Fibroblast of skin of right quadriceps (primary cell): ENCODE measurements at places on chromosomes 6 and 20.
A peak's percentile ranks its signal among the peaks of the same experiment; 100 is the strongest.

GRCh38 chr6:131929264-131929663 is 21.9 kb downstream of the CCN2 start:
- no peak for DNase-seq

- DNase-seq: no peak
Measured at GRCh38 chr20:44532259-44532980, 10.6 kb upstream of the SERINC3 start.

DNA sequence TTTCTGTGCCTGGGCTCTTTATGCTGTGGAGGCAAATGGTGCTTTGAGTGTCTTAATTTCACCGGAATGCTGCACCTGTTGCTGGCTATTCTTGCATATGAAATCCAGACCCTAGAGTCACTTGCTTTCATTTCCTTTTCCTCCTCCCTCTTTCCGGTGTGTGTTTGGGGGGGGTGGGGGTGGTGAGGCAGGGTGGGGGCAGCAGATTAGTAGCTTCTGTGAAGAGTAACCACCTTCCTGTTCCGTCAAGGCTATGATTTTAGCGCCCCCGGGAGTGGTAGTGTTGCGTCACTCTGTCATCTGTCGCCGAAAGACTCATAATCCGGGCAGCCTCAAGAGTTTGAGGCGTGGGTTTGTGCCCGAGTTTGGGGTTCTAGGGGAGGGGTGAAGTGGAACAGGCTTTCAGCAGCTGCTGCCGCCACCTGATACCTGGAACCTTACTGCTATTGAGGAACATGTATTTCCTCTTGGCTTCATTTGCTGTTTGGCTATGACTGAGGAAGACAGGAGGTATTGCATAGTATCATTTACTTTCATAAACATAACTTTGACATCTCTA is 49.1 kb downstream of the UTRN start:
- no peak for DNase-seq

GRCh38 chr20:24699321-24700165 is 230.1 kb downstream of the SYNDIG1 start:
- no peak for DNase-seq

GRCh38 chr6:134195164-134195906 is 122.6 kb downstream of the SGK1 start:
- no peak for DNase-seq

GRCh38 chr6:20117474-20117873 is 94.8 kb downstream of the MBOAT1 start:
- DNase-seq: peak; percentile 4

DNA sequence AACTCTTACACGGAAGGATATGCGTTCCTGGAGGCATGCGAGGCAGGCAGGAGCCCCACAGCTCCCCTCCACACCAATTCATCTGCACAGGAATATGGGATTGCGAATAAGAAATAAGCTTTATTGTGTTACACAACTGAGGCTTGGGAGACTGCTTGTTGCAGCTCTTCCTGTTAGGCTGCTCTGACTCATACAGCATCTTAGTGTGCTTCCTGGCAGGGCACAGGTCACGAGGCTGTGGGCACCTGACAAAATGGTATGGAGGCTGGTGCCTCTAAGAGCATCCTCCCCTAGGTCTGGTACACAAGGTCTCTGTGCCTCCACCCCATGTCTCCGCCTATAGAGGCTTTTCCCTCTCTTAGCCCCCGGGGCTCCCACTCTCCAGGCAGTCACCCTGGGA is 6.8 kb downstream of the SLC22A3 start:
- DNase-seq: no peak

- no peak for DNase-seq
Measured at GRCh38 chr6:2611092-2611491, 139.6 kb downstream of the MYLK4 start.

DNA sequence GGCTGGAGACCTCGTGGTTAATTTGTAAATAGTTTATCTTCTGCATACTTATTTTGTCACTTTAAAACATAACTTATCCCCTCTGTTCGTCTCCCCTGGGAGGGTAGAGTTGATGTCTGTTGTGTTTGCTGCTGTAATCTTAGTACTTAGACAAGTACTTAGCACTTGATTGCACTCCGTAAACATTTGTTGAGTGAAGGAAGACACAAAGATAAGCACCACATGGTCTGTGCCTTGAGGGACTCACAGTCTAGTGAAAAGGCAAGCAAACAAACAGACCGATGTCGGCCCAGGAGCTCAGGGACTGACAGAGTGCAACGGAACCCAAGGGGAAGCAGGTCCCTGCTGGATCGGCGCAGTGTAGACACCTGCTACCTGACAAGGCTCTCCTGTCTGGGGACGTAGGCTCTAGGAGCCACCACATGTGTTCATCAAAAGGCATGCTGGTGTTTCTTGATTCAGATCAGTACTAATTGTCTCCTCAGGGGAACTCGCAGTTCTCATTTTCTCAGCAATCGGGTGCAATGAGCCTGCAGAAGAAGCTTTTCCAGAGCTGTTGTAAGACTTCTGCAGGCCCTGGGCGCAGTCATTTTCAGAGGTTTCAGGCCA is 31.4 kb downstream of the EDN3 start:
- no peak for DNase-seq

DNA sequence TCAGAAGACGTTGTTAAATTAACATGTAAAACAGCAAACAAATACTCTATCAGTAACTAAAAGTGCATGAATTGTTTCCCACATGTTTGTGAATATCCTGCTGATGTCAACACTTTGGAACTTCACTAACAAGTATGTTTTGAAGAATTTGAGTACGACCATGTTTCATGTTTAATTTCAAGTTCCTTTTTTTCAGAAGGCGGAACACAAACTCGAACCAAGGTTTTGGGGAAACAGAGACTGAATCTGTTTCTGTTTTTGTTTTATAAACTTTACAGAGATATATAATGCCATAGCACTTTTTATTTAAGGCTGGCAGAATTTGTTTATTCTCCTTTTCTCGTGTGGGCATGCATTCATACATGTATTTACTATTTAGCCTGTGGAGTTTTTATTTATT is 509.3 kb upstream of the CITED2 start:
- DNase-seq: peak; percentile 51

- no peak for DNase-seq
Measured at GRCh38 chr6:4128748-4129147, 6.6 kb downstream of the ECI2 start.

DNA sequence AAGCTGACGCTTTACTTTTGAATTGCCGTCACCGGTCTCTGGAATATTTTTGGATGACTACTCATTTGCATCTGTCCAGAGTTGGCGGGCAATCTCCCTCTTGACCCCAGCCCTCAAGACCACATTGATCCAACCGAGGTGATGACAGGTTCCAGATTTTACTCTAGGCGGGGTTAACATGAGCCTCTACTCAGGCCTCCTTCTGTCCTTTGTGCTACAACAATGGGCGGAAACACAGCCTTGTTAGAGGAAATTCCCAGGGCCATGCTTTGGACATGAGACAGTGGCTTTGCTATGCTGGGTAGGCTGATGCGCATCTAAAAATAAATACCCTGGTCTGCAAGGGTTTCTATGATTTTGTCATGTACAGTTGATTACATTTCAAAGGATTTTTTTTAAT is 27.0 kb upstream of the ADGRF5 start:
- no peak for DNase-seq

DNA sequence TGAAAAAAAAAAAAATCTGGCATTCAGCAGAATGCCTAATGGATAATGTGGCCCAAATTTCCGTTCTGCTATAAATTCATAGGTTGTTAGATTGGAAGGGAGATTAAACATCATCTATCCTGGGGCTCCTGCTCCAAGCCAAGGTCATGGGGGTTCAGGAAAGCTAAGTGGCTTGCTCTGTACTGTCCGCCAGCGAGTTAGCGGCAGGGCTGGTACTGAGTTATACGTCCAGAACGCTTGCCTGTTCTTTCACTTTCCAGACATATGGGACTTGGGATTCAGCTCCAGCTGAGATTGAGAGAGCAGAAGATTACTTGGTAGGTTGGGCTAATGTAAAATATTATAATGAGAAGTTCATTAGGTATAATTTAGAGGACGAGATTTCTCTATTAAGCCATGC is 858 bp downstream of the RWDD1 start:
- no peak for DNase-seq

DNA sequence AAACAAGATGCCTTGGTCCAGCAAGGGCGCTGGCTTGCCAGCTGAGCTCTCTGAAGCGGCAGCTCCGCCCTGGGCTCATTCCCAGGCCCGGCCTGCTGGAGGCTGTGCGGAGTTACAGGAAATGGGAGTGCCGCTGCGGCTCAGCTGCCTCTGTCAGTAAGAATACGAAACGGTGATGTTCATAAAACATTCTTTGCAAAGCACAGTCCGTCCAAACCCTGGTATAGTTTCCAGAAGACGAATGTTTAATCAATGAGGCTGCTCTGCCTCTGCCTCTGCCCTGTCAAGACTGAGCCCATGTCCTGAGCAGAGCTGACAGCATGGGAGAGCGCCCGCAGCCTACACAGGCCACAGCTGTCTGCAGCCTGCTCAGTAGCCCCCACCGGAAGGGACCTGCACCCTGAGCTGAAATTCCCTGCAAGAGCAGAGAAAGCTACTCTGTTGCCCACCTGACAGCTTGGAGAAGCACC is 153.3 kb upstream of the SNX9 start:
- DNase-seq: peak; percentile 66

DNA sequence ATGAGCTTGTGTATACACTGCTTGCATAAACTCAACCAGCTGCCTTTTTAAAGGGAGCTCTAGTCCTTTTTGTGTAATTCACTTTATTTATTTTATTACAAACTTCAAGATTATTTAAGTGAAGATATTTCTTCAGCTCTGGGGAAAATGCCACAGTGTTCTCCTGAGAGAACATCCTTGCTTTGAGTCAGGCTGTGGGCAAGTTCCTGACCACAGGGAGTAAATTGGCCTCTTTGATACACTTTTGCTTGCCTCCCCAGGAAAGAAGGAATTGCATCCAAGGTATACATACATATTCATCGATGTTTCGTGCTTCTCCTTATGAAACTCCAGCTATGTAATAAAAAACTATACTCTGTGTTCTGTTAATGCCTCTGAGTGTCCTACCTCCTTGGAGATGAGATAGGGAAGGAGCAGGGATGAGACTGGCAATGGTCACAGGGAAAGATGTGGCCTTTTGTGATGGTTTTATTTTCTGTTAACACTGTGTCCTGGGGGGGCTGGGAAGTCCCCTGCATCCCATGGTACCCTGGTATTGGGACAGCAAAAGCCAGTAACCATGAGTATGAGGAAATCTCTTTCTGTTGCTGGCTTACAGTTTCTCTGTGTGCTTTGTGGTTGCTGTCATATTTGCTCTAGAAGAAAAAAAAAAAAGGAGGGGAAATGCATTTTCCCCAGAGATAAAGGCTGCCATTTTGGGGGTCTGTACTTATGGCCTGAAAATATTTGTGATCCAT is 15.3 kb downstream of the TNFAIP3 start:
- DNase-seq: peak; percentile 63

GRCh38 chr20:41306061-41306727 is 11.3 kb downstream of the ZHX3 start:
- no peak for DNase-seq

DNA sequence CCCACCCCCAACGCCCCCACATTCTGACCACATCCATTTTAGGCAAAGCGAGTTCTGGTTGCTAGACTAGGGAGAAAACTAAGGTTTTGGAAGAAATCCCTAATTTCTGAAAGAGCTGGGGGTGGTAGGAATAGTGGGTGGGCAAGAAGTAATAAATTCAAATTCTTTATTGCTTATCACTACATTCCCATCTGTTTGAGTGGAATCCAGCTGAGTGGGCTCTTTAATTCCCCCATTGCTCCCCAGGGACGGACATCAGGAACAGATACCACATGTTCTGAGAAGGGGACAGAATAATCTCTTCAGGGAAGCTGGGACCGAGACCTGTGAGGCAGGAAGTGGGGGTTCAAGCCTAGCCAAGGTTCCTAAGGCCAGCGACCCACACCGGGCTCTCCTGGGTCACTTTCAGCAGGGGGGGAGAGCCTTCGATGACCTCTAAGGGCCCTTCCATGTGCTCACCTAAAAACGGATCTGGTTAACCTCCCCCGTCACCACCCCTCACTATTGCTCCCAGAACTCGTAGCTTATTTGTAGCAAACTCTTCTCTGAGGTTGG is 42.3 kb upstream of the MRPS10 start:
- DNase-seq: peak; percentile 77
